Ascending aorta (tissue), 2 donors: ENCODE measurements at places on chromosomes 11 and 22. TPM values are rescaled to one million over a fixed set of nuclear protein-coding genes. Genes with fewer than 3 reads are reported as not detected.

Gene SLC17A6
- total RNA-seq, result not detected

Gene DDI1
- total RNA-seq, result not detected

Gene CPT1A
- 76.3 TPM for total RNA-seq

Gene DLG2
- total RNA-seq, result 0.43 TPM

Gene CNTF
- 1.9 TPM for total RNA-seq

Gene AGBL2
- not detected for total RNA-seq

Gene SLC37A2
- 1.5 TPM for total RNA-seq

Gene CHRDL2
- total RNA-seq, result not detected

Gene PTPN5
- total RNA-seq, result 6.7 TPM

Gene MB
- not detected for total RNA-seq

Gene ART1
- 5.6 TPM for total RNA-seq

Gene DBX1
- not detected for total RNA-seq

Gene KCNJ1
- total RNA-seq, result not detected

Gene CD3D
- total RNA-seq, result not detected

Gene INPPL1
- 76.0 TPM for total RNA-seq

Gene RAG2
- not detected for total RNA-seq

Gene OR4C46
- total RNA-seq, result not detected

Gene OR4A16
- total RNA-seq, result not detected
